Cardiac muscle cell (in vitro differentiated cells and primary cell): ENCODE measurements at places on chromosomes 16 and 17.

DNA sequence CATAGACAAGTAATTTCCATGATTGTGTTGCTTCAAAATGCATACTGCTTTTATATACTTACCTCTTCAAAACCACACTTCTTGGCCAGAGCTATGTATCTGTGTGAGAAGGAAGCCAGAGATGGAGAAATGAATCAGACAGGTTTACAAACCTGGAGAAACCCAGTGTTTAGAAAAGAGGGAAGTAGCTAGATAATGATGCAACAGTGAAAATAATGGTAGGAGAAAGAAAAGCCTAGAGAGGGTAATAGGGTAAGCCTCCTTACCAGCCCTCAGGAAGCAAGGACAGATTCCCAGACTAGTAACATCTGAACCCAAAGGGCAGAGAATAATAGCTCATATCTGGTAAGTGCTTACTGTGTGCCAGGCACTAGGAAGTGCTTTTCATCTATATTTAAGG lies 250.3 kb upstream of the CDH11 start:
- H3K4me3 ChIP-seq, result no peak overlapping the region
- H3K36me3 ChIP-seq, result no peaks in the 10 kb centered on the region
- no peak for DNase-seq
- peaks cover 19% of the 10 kb centered on the region for H3K4me1 ChIP-seq
- no peaks in the 10 kb centered on the region for H3K27me3 ChIP-seq
- H3K27ac ChIP-seq, result no peak overlapping the region

DNA sequence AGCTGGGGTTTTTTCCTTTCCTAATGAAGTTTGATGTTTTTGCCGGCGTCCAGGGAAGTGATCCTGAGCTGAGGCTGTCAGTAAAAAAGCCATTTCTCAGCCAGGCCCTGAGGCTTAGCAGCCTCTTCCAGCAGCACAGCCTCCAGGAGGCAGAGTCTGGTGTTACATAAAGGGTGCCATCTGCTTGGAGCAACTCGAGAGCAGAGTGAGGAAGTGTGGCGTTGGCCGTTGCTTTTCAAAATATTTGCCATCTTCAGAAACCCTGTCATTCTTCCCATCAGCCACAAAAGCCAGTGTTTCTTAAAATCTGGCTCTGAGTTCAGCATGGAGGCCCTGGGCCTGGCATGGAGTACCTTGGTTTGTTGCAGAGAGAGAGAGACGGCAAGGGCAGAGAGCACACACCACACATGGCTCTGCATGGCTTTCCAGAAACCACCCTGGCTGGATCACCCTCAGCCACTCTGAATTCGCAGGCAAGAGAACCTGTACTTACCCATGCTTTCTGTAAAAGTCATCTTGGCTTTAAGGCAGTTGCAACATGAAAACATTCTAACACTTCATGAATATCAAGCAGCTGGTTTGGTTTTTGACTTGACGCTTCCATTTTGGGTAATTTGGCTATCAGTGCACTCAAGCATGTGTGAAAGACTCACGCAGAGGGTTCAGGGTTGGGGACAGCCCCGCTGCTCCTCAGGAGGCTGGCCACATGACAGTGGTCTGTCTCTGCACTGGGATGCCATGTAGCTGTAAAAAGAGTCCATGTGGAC lies 21.0 kb downstream of the PMM2 start:
- no peak overlapping the region for H3K4me3 ChIP-seq
- peaks cover 15% of the 10 kb centered on the region for H3K36me3 ChIP-seq
- peak overlapping the region; percentile 6 for H3K27ac ChIP-seq
- DNase-seq, result no peak
- H3K27me3 ChIP-seq, result no peaks in the 10 kb centered on the region

GRCh38 chr17:54781389-54781788 lies 119.3 kb upstream of the TOM1L1 start:
- H3K4me3 ChIP-seq, result no peak overlapping the region
- no peaks in the 10 kb centered on the region for H3K27me3 ChIP-seq
- H3K4me1 ChIP-seq, result no peaks in the 10 kb centered on the region
- H3K27ac ChIP-seq, result no peak overlapping the region
- H3K36me3 ChIP-seq, result no peaks in the 10 kb centered on the region

- H3K27me3 ChIP-seq, result no peaks in the 10 kb centered on the region
- H3K36me3 ChIP-seq, result peaks cover 3% of the 10 kb centered on the region
- peak overlapping the region; percentile 55 for H3K27ac ChIP-seq
These were observed 46.3 kb downstream of the VMP1 start for GRCh38 chr17:59753522-59754467.

- no peaks in the 10 kb centered on the region for H3K27me3 ChIP-seq
- peaks cover 32% of the 10 kb centered on the region for H3K4me1 ChIP-seq
- peak; percentile 71 for DNase-seq
- H3K27ac ChIP-seq, result peak overlapping the region; percentile 63
- no peaks in the 10 kb centered on the region for H3K36me3 ChIP-seq
These were observed 3.6 kb upstream of the TMEM92 start for GRCh38 chr17:50270435-50271362.

DNA sequence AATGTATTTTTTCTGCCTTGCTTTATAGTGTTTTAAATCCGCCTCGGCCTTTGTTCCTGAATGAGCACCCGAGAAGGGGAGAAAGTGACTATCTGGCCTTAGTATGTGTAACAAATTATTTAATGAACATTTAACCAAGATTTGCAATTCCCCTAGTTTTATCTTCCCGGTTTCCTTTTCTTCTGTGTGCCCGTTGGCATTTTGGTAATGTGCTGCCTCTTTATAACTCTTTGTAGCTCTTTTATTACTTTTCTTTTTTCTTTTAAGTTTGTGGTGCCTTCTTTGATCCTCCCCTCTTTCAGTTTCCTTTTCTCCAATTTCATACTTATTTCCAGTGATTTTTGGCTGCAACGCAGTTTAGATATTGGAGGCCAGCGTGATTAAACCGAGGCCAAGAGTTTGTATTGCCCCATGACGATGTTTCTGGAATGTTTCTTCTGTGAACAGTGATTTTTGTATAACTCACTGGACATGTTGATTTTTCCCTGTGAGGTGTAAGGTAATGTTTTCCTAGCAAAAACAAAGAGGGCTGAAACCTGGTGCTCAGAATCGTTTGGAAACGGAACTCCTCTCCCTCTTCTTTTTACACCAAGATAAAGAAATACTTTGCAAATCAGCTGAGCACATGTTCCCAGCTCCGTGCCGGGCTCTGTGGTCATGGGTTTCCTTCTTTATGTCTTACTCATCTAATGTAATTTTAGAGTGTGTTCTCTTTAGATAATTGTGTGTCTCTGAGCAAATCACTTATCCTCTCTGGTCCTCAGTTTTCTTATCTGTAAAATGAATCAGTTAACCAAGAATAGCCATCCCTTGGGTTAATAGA lies 344.3 kb downstream of the WWOX start:
- no peaks in the 10 kb centered on the region for H3K36me3 ChIP-seq
- peak; percentile 41 for DNase-seq
- no peak overlapping the region for H3K4me3 ChIP-seq
- H3K27me3 ChIP-seq, result no peaks in the 10 kb centered on the region

DNA sequence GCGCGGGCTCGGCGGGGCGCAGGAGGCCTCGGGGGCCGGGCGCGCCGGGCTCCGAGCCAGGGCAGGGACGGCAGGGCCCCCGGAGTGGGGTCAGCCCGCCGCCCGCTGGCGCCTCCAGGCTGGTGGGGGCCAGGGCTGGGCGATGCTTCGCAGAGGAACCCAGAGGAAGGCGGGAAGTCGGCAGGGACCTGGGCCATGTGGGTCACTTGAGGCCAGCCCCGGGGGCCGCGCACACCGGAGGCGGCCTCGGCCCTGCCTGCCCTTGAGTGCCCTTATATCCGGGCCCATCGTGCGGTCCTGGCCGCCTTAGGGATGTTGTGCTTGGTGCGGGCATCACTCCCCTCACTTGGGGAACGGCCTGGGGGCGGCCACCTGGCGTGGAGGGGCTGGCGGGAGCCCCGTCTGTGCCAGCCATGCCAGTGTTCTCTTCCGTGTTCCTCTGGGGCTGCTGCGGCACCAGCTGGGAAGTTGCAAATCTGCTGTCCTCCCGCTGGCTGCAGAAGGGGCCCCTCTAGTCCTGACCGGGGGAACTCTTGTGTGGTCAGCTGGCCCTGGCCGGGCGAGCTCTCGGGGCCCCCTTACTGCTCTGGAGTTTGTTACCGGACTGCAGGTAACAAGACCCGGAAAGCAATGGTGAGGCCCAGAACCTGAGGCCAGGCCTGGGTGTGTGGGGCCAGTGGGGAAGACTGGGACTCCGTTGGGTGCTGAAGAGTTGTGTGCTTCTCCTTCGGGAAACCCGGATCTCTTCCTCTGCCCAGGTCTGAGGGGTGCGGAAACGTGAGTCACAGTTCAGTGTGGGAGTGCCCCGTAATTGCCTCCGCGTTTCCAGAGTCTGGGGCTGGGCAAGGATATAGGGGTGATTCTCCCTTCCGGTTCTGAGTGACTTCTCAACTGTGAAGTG lies 849 bp downstream of the CAPN15 start:
- peak overlapping the region; percentile 71 for H3K27ac ChIP-seq
- no peaks in the 10 kb centered on the region for H3K27me3 ChIP-seq
- no peaks in the 10 kb centered on the region for H3K36me3 ChIP-seq
- peak overlapping the region; percentile 50 for H3K4me3 ChIP-seq

GRCh38 chr16:183005-183404 lies 2.7 kb downstream of the HBQ1 start:
- no peak overlapping the region for H3K4me3 ChIP-seq
- H3K27me3 ChIP-seq, result peaks cover 21% of the 10 kb centered on the region
- H3K27ac ChIP-seq, result no peak overlapping the region
- H3K4me1 ChIP-seq, result no peaks in the 10 kb centered on the region
- peaks cover 8% of the 10 kb centered on the region for H3K36me3 ChIP-seq
- DNase-seq, result no peak

- DNase-seq, result no peak
- H3K4me1 ChIP-seq, result no peaks in the 10 kb centered on the region
- H3K4me3 ChIP-seq, result no peak overlapping the region
- no peak overlapping the region for H3K27ac ChIP-seq
- no peaks in the 10 kb centered on the region for H3K36me3 ChIP-seq
These were observed 34.8 kb downstream of the CPNE2 start for GRCh38 chr16:57127037-57127763.

DNA sequence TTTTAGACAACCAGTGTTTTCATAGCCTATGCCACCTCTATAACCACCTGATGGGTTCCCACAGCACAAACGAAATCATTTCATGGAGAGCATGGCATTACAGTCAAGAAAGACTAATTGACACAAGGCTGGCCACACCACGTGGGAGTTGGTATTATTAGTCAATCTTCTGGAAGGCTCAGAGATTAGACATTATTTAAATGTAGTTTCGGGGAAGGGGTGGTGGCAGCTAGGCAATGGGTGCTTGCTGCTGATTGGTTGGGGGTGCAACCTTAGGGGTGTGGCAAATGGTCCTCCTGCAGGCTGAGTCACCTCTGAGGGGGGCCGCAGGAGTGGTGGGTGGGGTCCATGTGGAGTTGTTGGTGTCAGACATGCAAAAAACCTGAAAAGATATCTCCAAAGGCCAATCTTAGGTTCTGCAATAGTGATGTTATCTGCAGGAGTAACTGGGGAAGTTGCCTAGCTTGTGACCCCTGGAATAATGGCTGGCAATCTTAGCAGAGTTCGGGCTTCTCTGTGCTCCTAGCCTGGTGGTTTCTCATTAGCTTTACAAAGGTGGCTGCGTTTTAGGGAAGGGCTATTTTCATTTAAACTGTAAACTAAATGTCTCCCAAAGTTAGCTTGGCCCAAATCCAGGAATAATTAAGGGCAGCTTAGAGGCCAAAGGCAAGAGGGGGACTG lies 4.6 kb downstream of the TEN1 start:
- H3K27ac ChIP-seq, result no peak overlapping the region
- no peaks in the 10 kb centered on the region for H3K36me3 ChIP-seq
- H3K4me1 ChIP-seq, result no peaks in the 10 kb centered on the region
- no peak overlapping the region for H3K4me3 ChIP-seq
- no peak for DNase-seq

- no peak overlapping the region for H3K4me3 ChIP-seq
- H3K27ac ChIP-seq, result no peak overlapping the region
- H3K27me3 ChIP-seq, result no peaks in the 10 kb centered on the region
- no peaks in the 10 kb centered on the region for H3K4me1 ChIP-seq
- no peak for DNase-seq
These were observed 345.3 kb upstream of the TNRC6C start for GRCh38 chr17:77613218-77613617.

- no peak overlapping the region for H3K4me3 ChIP-seq
- peak overlapping the region; percentile 85 for H3K27ac ChIP-seq
- H3K4me1 ChIP-seq, result peaks cover 64% of the 10 kb centered on the region
- no peaks in the 10 kb centered on the region for H3K27me3 ChIP-seq
- H3K36me3 ChIP-seq, result no peaks in the 10 kb centered on the region
These were observed 58.1 kb downstream of the ZFHX3 start for GRCh38 chr16:72989579-72990551.

- H3K4me3 ChIP-seq, result no peak overlapping the region
- no peaks in the 10 kb centered on the region for H3K4me1 ChIP-seq
- H3K27me3 ChIP-seq, result no peaks in the 10 kb centered on the region
These were observed 63.5 kb downstream of the IL21R start for GRCh38 chr16:27465483-27465879.

GRCh38 chr16:22678311-22678710 lies 135.7 kb upstream of the HS3ST2 start:
- no peak for DNase-seq
- H3K4me1 ChIP-seq, result no peaks in the 10 kb centered on the region
- no peaks in the 10 kb centered on the region for H3K36me3 ChIP-seq
- no peak overlapping the region for H3K4me3 ChIP-seq
- no peak overlapping the region for H3K27ac ChIP-seq

DNA sequence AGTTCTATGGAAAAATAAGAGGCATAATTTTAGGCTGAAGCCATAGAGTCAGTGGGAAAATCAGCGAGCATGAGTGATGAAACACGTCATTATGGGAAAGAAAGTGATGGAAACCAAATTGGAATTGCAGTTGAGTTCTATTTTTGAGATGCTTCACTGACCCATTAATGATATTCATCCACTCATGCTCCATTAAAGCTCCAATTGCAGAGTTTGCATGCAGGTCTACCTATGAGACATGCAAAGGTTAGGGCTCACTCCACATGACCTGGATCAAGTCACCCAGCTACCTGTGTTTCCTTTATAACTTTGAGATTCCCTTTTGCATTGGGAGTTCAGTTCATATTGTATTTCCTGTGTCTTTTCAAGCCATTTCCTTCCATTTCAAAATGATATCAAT lies 8.0 kb upstream of the KRTAP2-4 start:
- H3K36me3 ChIP-seq, result no peaks in the 10 kb centered on the region
- H3K4me3 ChIP-seq, result no peak overlapping the region
- peaks cover 3% of the 10 kb centered on the region for H3K27me3 ChIP-seq
- no peak overlapping the region for H3K27ac ChIP-seq

DNA sequence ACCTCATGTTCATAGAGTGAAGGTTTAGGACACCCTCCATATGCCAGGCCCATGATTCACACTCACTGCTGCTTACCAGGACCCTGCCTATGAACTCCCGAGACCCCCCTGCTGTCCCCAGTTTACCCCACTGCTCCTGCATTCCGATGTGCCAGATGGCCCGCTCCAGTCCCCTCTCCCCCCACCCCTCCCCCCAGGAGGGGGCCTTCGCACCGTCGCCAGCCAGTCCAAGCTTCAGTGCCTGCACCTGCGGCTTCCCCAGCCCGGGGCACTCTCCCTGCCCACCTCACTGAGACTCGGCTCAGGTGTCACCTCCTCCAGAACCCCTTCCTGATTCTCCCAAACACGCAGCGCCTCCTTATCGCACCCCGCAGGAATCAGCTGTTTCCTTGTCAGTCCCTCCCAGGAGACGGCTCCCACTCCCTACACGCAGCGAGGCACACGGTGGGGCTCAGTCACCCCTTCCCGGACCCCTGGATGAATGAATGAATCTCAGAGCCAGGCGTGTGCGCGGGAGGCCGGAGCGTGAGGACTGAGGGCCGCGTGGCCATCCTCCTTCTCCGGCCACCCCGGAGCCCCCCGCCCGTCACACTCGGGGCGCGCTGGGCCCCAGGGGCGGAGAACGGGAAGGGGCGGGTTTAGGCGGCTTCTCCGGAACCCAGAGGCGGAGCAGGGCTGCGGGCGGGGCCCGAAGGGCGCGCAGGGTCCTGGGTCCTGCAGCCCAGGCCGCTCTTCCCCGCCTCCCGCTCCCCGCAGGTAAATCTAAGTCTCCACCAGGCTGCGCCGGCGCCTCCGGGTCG lies 1.6 kb downstream of the MYO1C start:
- H3K4me3 ChIP-seq, result peak overlapping the region; percentile 62
- peak; percentile 70 for DNase-seq
- H3K4me1 ChIP-seq, result peaks cover 3% of the 10 kb centered on the region
- H3K27ac ChIP-seq, result peak overlapping the region; percentile 71
- H3K36me3 ChIP-seq, result no peaks in the 10 kb centered on the region
